ENCODE measurements at places on chromosomes 7 and 10.

DNA sequence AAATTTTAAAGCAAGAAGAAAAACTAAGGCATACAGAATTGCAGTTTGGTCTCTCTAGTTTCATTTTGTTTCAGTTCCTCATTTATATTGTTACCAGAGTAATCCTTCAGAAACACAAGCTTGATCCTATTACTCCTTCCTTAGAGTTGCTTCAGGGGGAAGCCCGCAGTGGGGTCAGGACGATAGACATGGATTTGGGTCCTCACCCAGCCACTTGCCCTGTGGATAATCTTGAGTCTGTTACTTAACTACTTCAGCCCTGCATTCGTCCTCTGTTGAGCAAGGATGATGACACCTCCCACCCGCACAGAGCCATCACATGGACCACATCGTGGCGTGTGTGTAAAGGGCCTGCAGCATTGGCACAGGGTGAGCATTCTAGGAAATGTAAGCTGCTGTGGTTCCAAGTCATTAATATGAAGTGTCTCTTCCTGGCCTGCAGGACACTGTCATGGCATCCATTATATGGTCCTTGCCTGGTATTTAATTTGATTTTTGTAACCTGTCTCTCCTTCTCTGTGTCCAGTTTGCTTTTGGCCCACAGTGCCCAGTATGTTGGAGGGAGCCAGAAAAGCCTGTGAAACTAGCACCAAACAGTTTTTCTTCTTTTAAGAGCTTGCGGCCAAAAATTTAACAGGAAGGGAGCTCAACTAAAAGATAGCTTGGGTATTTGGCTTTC is 111.2 kb downstream of the EEPD1 start:
- DNase-seq = no peak

GRCh38 chr7:531777-532176 is 12.1 kb upstream of the PDGFA start:
- DNase-seq = no peak

- DNase-seq = no peak
Observed at GRCh38 chr7:82741493-82741892, 297.9 kb upstream of the CACNA2D1 start.

DNA sequence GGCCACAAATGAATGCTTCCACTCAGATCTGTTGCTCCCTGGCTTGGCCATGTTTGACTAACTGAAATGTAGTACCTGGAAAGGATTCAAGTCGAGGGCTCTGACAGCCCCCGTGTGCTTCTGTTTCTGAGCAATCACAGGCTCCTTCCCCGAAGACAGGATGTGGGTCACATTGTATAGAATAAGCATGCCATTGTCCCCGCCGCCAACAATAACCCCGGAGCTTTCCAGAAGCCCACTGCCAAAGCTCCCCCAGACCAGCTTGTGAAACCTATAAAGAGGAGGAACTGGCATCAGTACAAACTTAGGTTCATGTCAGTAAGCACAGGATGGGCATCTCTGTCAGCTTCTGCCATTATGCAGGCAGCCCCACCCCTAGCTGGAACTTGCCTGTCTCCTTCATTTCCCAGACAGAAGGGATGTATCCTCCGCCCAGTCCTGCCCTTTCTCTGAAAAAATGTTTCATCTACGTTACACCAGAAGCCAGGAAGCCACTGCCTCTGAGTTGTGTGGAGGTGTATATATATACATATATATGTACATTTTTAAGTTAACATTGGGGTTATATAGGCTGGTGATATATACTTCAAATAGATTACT is 10.3 kb downstream of the SEC31B start:
- no peak for DNase-seq

DNA sequence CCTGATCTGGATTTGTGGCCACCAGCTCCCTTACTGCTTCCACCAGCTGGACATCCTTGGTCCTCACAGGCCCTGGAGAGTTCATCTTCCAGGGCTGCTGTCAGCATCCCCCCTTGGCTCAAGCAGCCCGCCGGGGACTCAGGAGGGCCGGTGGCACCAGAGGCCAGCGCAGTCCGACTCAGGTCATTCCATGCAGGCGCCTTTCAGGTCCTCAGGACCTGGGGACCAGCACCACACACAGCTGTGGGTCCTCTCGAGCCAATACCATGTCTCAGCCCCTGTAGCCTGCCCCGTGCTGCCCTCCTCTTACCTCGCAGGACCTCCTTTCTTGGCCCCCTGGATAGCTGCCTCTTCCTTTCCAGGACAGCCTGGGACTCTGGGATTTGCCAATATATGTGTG is 145.5 kb downstream of the BMS1 start:
- DNase-seq = no peak

Data from putamen (tissue), 1 donor.